ENCODE measurements at places on chromosomes 5 and 9.

DNA sequence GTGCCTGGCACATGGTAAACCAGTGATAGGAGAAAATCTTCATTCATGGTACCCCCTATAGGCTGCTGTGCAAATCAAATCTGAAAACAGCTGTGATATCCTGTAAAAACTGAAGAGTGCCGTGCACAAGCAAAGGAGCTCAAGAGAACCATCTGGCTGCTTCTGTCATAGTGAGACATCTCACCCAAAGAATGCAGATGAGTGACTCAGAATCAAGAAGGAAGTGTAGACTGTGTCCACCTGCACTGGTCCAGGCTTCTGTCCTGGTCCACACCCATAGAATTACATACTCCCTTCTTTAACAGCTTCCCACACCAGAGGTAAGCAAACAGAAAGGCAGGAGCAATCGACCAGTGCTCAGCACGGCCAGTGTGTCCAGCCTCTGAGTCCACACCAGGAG is 195.9 kb downstream of the ASTN2 start:
- no peak for DNase-seq

GRCh38 chr5:177099422-177100093 is 12.8 kb downstream of the FGFR4 start:
- DNase-seq: no peak

DNA sequence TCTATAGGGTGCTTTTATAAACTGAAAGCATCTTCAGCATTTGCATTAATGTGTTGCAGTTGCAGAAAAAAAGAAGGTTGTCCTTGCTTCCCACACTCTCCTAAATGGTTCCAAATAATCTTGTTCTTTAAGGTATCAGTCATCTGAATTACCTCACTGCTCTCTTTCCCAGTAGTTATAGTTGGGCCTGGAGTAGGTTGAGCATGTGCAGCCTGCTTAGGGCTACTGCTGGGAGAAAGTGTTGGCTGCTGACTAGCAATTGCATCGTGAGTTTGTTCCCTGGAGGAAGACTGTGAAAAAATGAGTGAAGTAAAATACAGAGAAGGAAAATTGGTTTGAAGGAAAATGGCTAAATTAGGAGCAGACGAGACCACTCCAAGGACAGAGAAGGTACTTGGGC is 74.5 kb downstream of the PRR16 start:
- peak; percentile 62 for DNase-seq

DNA sequence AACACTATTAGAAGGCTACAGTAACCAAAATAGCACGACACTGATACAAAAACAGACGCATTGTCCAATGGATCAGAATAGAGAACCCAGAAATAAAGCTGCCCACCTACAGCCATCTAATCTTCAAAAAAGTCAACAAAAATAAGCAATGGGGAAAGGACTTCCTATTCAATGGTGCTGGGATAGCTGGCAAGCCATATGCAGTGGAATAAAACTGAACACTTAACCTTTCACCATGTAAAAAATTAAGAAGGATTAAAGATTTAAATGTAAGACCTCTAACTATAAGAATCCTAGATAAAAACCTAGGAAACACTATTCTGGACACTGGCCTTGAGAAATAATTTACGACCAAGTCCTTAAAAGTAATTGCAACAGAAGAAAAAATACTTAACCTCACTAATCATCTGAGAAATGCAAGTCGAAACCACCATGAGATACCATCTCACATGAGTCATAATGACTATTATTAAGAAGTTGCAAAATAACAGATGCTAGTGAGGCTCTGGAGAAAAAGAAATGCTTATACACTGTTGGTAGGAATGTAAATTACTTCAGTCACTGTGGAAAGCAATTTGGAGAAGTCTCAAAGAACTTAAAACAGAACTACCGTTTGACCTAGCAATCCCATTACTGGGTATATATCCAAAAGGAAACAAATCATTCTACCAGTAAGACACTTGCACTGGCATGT is 203.3 kb upstream of the CDH9 start:
- peak; percentile 97 for DNase-seq

DNA sequence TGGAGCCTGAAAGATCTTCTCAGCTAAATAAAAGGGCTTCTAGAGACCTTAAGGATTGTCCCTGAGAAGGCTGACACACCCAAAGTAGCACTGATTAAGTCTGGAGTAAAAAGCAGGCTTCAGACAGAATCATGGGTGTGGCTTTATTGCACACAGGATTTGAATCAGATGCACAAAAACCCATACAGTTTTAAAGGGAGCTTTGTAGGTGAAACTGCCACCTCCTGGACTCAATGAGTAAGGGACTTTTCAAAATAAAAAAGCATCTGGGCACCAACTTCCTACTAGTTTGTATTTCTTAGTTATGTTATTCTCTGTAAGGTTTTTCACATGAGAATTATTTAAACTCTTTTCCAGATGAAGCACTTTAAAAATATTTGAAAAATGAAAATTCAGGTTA is 129.4 kb downstream of the EDIL3 start:
- DNase-seq: peak; percentile 72

DNA sequence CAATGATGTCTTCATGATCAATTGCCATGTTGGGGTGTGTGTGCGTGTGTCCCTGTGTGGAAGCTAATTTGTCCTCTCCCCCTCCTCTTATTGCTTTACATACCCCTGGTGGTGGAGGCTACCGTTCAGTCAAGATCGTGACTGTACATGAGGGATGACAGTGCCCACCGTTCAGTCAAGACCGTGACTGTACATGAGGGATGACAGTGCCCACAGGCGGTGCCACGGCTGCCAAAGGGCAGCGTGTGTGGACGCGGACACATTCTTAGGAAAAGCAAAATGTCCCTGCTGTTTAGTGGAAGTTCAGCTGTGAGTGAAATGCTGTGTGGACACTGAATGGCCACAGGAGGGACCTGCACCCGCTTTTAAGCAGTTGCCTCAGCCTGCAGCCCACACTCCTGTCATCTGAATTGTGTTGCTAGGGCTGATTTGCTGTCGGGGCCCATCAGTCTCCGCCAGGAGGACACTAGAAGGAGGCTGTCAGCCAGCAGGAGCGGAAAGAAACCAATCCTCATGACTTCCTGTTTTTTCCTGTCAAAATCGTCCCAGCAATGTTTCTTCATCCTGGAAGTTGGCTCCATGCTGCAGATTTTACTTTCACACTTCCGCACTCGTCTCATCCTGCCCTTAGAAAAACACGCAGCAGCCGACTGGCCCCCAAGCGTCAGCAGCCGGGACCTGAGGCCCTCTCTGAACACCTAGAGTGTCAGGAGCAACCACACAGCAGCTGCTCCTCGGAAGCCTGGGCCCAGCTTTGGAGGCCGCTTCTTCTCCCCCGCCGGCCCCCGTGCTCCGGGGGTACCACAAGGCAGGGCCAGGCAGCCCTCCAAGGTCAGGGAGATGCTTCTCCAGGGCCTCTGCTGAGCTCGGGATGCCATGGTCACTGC is 9.1 kb downstream of the OR2V1 start:
- DNase-seq: no peak

- DNase-seq: no peak
These were observed 54.4 kb upstream of the JMY start for GRCh38 chr5:79181419-79182022.

DNA sequence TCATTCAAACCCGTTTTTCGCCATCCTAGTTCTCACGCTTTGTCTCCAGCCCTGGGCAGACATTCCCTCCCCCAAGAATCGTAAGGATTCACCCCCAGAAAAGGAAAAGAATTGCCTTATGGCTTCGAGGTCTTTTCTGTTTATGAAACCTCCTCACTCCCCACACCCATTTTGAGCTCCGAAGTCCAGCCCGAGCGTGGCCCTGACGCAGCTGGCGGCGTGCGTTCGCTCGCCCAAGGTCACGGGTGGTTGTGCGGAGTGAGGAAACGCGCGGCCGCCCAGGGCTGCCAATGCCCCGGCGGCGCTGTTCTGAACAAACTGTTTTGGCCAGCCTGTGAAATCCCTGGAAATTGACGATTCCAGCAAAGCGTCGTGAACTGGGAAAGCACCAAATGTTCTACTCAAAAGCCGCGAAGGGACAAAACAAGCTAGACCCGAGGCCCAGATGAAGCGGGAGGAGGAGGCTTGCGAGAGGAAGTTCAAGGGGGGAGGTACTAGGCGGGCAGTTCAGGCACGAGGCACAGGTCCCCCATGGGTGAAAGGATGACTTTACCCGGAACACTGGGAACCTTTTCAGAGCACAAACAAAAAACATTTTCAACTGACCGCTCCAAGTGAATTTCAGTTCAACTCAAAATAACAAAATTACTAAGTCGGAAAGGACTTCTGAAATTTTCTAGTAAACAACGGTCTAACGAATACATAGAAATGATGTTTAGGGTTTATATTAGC is 683 bp upstream of the ZFAND5 start:
- DNase-seq: peak; percentile 83

GRCh38 chr5:139156814-139157213 is 41.4 kb downstream of the SIL1 start:
- DNase-seq: no peak

DNA sequence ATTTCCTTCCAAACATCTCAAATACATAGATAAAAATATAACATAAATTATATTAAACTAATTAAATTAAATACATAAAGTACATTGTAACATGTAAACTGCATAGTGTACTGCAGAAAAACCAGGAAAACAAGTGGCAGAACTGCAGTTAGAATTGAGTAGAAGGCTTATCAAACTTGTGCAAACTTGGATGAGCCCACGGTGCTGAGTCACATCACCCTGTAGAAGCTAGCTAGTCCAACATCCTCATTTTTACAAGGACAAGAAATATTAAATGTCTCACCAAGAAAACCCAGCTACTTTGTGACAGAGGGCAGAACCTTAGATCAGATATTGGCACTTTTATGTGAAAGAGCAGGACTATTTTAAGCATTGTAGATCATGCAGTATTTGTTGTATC is 807.9 kb upstream of the NUDT12 start:
- DNase-seq: no peak

DNA sequence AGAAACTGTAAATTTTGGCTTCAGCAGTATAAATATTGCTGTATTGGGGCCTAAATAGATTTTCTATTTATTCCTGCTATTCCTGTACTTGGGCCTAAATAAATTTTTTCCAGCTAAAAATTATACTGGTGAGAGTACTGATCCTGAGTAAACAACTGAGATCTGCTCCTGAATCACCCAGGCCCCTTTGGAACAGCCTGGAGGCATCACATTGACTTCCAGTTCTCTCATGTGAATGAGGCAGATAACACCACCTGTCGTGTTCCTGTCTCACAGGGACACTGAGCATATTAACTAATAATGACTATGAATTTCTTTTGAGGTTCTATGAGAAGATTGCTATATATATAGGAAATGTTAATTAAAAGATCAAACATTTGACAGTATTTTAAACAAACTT is 119.5 kb upstream of the PLCXD3 start:
- DNase-seq: no peak

GRCh38 chr5:35407697-35408096 is 177.4 kb upstream of the PRLR start:
- no peak for DNase-seq

- DNase-seq: no peak
These were observed 1.6 kb downstream of the ANKS6 start for GRCh38 chr9:98794802-98795201.

DNA sequence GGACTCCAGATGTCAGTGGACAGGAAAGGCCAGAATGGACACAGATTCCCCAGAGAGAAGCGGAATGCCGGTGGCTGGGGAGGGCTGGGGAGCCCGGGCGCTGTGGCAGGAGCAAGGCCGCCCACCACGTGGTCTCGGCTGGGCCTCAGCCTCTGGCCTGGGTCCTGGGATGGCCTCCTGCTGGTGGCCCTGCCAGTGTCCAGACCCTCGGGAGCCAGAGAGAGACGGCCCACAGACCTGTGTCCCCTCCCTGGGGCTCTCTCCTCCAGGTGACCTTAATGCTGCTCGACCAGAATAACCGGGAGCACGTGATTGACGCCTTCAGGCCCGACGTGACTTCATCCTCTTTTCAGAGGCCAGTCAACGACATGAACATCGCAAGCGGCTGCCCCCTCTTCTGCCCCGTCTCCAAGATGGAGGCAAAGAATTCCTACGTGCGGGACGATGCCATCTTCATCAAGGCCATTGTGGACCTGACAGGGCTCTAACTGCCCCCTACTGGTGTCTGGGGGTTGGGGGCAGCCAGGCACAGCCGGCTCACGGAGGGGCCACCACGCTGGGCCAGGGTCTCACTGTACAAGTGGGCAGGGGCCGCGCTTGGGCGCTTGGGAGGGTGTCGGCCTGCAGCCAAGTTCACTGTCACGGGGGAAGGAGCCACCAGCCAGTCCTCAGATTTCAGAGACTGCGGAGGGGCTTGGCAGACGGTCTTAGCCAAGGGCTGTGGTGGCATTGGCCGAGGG is 19.0 kb downstream of the FBXW5 start:
- no peak for DNase-seq

GRCh38 chr9:9002826-9003583 is 1203.4 kb upstream of the DMAC1 start:
- peak; percentile 3 for DNase-seq

DNA sequence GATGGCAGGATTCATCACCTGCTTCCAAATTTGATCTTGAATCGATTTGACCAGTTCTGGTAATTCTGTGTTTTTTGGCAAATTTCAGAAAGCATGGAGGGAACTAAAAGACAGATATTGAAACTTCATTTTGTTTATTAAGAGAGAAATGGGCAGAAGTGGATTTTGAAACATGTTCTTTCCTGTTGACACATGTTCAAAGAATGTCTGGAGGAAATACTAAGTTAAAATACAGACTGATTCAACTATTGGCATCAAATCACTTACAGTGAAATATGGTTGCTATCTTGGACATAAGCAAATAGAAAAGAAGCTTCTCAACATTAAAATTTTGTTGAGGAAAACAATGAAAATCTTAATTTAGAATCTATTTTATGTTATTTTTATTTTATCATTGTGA is 19.3 kb upstream of the GZMK start:
- DNase-seq: peak; percentile 66

DNA sequence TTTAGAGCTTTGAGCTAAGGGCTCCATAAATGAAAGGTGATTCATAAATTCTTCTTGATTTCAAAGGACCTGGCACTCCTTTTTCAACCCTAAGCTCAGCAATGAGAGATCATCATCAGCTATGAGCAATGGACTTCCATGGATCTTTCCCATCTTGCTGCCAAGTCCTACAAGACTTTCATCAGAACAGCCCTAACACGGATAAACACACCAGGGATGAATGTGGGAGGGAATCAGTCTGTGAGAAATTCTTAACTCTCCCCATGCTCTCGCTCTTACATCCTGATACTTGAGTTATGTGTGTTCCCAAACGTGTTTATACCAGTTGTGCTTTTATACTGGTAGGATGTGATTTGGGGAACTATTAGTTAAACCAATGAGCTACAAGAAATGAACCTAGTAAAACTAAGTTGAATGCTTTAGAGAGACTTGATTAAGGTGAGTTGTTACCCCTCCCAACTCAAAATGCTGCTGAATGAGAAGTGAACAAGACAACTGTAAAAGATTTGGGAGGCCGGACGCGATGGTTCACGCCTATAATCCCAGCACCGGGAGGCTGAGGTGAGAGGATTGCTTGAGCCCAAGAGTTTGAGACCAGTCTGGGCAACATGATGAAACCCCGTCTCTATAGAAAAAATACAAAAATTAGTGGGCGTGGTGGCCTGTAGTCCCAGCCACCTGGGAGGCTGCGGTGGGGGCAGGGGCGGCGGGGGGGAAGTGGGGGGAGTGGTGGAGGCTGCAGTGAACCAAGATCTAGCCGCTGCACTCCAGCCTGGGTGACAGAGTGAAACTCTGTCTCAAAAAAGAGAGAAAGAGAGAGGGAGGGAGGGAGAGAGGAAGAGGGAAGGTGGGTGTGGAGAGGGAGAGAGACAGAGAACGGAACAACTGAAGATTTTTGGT is 5.2 kb upstream of the RPL26L1 start:
- DNase-seq: peak; percentile 96

- peak; percentile 53 for DNase-seq
These were observed 500.4 kb upstream of the PAPPA start for GRCh38 chr9:115653171-115653606.

- DNase-seq: no peak
These were observed 16.9 kb upstream of the CTNNA1 start for GRCh38 chr5:138736293-138736692.

All from fibroblast of skin of back (primary cell).